Astrocyte (in vitro differentiated cells and primary cell): ENCODE measurements at places on chromosomes 3 and 15. TPM values are rescaled to one million over a fixed set of nuclear protein-coding genes. Genes with fewer than 3 reads are reported as not detected.

Gene TIMP4
- 2.0 and 2.9 TPM in 2 replicates for total RNA-seq

Gene GHSR
- not detected in 2 replicates for total RNA-seq

Gene STAB1
- total RNA-seq, result 0.39 TPM in 1 of 2 replicates, not detected in the other

Gene PLXNB1
- 42.0 and 59.2 TPM in 2 replicates for total RNA-seq

Gene SIDT1
- total RNA-seq, result not detected in 2 replicates

Gene GOLGA8J
- total RNA-seq, result 0.67 TPM in 1 of 2 replicates, not detected in the other

Gene GOLGA8N
- total RNA-seq, result 3.0 and 5.0 TPM in 2 replicates

Gene PDE12
- total RNA-seq, result 15.3 and 16.2 TPM in 2 replicates

Gene GOLGA6A
- total RNA-seq, result 0.30 and 0.31 TPM in 2 replicates

Gene SLC6A11
- total RNA-seq, result 0.34 and 0.36 TPM in 2 replicates

Gene NGRN
- 98.5 and 98.6 TPM in 2 replicates for total RNA-seq

Gene INTS14
- 24.2 and 24.4 TPM in 2 replicates for total RNA-seq

Gene IFT57
- 27.5 and 29.8 TPM in 2 replicates for total RNA-seq

- DNase-seq, result peak; percentile 71
- H3K27me3 ChIP-seq, result no peaks in the 10 kb centered on the region
- peaks cover 11% of the 10 kb centered on the region for H3K4me1 ChIP-seq
Observed at GRCh38 chr3:143973259-143974021, 1.8 kb downstream of the DIPK2A start.

- no peaks in the 10 kb centered on the region for H3K36me3 ChIP-seq
- DNase-seq, result peak; percentile 97
- H3K27ac ChIP-seq, result peak overlapping the region; percentile 54
- no peaks in the 10 kb centered on the region for H3K27me3 ChIP-seq
Observed at GRCh38 chr3:23567917-23568316, 237.8 kb upstream of the UBE2E1 start.

- no peak for DNase-seq
- no peaks in the 10 kb centered on the region for H3K4me1 ChIP-seq
- H3K4me3 ChIP-seq, result no peak overlapping the region
- H3K27ac ChIP-seq, result no peak overlapping the region
- no peaks in the 10 kb centered on the region for H3K27me3 ChIP-seq
Observed at GRCh38 chr15:80749589-80749988, 29.6 kb upstream of the CEMIP start.

DNA sequence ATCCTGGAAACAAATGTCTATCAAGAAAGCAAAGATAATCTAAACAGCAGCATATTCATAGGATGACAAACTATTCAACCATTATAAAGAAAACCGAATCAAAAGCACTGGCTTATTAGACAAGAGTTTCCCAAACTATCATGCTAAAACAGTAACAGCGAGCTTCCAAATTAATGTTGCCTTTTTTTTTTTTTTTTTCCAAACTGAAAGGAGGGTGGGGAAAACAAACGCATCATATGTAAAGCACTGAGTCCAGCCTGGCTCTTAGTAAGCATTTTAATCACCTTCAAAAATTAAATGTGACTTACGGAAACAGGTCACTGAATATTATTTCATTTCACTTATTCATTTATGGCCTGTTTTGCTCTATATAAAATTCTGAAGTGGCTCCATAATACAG lies 2.3 kb downstream of the TJP1 start:
- no peaks in the 10 kb centered on the region for H3K36me3 ChIP-seq
- H3K4me3 ChIP-seq, result peak overlapping the region; percentile 79
- peaks cover 12% of the 10 kb centered on the region for H3K4me1 ChIP-seq

DNA sequence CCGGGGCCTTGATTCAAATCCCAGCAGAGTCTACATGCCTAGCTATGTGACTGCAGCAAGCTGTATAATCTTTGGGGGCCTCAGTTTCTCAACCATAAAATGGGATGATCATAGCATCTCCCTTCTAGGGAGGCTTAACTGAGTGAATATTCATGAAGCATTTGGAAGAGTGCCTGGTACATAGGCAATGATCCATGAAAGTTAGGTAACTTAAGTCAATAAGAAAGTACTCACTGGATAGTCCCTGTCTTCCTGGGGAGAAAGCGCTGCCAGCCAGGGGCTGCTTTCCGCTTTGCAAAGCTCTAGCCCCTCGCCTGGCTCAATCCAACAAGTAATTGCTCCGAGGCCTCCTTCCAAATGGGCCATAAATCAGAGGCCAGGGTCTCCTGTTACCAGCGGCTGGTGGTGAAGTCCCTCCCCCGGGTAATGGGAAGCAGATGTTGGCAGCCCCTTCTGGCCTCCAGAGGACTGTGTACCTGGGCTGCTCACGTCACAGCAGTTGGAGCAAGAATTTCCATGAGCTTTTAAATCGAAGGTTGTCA lies 521.9 kb upstream of the PROK2 start:
- no peak for DNase-seq
- H3K36me3 ChIP-seq, result no peaks in the 10 kb centered on the region
- H3K4me1 ChIP-seq, result peaks cover 12% of the 10 kb centered on the region
- H3K27ac ChIP-seq, result no peak overlapping the region

GRCh38 chr3:32995098-32995497 lies 43.7 kb downstream of the CCR4 start:
- H3K4me3 ChIP-seq, result no peak overlapping the region
- H3K36me3 ChIP-seq, result no peaks in the 10 kb centered on the region
- H3K4me1 ChIP-seq, result no peaks in the 10 kb centered on the region
- no peak for DNase-seq
- no peak overlapping the region for H3K27ac ChIP-seq

- DNase-seq, result no peak
- H3K4me1 ChIP-seq, result peaks cover 3% of the 10 kb centered on the region
- H3K36me3 ChIP-seq, result no peaks in the 10 kb centered on the region
- H3K27me3 ChIP-seq, result no peaks in the 10 kb centered on the region
Observed at GRCh38 chr3:113825090-113825489, 13.5 kb upstream of the GRAMD1C start.

DNA sequence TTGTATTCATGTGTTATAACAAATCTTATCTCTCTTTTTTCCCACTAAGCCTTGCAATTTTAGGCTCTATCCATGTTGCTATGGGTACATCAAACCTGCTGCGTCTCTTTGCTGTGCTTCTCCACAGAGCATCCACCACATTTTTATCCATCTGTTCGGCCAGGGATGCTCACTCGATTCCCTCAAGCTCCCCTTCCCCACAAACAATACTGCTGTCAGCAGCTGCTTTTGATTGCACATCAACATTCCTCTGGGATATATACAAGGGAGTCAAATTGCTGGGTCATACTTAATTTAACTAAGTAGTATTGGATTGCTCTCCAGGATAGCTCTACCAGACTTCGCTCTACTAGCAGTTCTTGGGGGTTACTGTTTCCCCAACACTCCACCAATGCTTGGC lies 36.8 kb downstream of the TMEM108 start:
- H3K27me3 ChIP-seq, result no peaks in the 10 kb centered on the region
- no peak overlapping the region for H3K27ac ChIP-seq
- no peaks in the 10 kb centered on the region for H3K4me1 ChIP-seq
- no peak overlapping the region for H3K4me3 ChIP-seq

DNA sequence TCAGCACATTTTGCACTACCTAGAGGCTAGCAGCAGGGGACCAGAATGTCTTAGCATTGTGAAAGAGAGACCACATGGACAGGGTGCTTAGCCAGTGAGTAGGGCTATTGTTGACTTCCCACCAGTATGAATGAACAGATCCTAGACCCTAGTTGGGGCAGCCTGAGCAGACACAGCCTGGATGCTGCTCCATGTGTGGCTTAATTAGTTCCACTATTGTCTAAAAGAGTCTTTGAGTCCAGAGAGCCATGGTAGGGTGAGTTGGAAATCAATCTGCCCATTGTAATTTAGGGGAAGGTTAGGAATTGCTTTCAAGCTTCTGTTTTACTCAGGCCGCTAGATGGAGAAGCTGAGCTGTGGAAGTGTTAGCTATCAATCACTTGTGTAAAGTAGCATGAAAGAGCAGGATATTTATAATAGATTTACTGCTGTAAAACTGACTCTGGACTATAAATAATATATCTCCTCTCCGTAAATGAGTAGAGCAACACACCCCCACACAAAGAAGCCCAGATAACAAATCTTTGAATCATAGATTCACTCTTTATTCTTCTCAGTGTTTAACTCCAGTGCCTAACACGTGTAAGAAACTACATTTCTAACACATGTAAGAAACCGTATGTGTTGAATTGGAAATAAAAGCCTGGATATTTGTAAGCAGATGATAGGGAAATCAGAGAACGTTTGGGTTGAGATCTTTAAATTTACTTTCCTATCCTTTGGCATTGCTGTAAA lies 4.1 kb upstream of the GCSAM start:
- no peak overlapping the region for H3K4me3 ChIP-seq
- H3K4me1 ChIP-seq, result peaks cover 2% of the 10 kb centered on the region
- H3K27ac ChIP-seq, result no peak overlapping the region
- no peaks in the 10 kb centered on the region for H3K27me3 ChIP-seq

DNA sequence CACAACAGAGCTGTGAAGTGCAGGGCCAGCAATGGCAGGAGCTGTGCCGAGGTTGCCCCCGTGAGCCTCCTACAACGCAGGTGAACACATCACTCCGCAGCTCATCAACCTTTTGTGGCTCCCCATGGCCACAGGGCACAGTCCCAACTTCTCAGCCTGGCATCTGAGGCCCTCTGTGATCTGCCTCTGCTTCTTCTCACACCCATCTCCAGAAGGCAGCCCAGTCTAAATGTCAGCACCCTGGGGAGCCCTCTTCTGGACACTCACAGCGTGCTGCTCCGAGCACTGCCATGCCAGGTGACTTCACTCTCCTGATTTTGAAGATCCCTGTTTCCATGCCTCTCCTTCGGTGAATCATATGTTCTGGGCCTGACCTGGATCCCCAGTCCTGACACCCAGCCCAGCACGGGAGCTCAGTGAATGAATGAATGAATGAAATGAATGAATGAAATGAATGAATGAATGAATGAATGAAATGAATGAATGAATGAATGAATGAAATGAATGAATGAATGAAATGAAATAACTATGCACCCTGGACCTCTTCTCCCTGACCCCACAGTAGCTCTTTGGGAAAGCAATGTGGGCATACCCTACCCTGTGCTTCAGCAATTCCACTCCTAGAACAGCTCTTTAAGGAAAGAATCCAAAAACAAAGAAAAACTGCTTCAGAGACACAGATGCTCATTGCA lies 17.9 kb upstream of the SKIC8 start:
- no peaks in the 10 kb centered on the region for H3K36me3 ChIP-seq
- no peak for DNase-seq
- H3K27me3 ChIP-seq, result no peaks in the 10 kb centered on the region
- no peak overlapping the region for H3K4me3 ChIP-seq

- no peak for DNase-seq
- no peak overlapping the region for H3K4me3 ChIP-seq
- H3K27me3 ChIP-seq, result no peaks in the 10 kb centered on the region
- H3K4me1 ChIP-seq, result peaks cover 21% of the 10 kb centered on the region
- peak overlapping the region; percentile 78 for H3K27ac ChIP-seq
Observed at GRCh38 chr15:31338318-31338878, 11.8 kb downstream of the KLF13 start.

DNA sequence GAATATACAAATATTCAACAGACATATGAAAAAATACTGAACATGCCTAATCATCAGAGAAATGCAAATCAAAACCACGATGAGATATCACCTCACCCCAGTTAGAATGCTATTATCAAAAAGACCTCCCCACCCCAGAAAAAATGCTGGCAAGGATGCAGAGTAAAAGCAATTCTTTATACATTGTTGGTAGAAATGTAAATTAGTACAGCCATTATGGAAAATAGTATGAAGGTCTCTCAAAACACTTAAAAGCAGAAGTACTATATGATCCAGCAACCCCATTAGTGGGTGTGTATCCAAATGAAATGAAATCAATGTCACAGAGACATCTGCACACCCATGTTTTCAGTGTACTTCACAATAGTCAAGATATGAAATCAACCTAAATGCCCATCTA lies 308.7 kb downstream of the CHST2 start:
- H3K4me3 ChIP-seq, result no peak overlapping the region
- no peaks in the 10 kb centered on the region for H3K4me1 ChIP-seq
- no peak for DNase-seq
- H3K27ac ChIP-seq, result no peak overlapping the region
- no peaks in the 10 kb centered on the region for H3K36me3 ChIP-seq

GRCh38 chr3:40969341-40969740 lies 230.0 kb upstream of the CTNNB1 start:
- H3K27me3 ChIP-seq, result no peaks in the 10 kb centered on the region
- H3K27ac ChIP-seq, result no peak overlapping the region
- H3K36me3 ChIP-seq, result no peaks in the 10 kb centered on the region
- peaks cover 21% of the 10 kb centered on the region for H3K4me1 ChIP-seq
- no peak overlapping the region for H3K4me3 ChIP-seq

- DNase-seq, result no peak
- H3K27ac ChIP-seq, result no peak overlapping the region
- peaks cover 27% of the 10 kb centered on the region for H3K4me1 ChIP-seq
- H3K4me3 ChIP-seq, result no peak overlapping the region
Observed at GRCh38 chr3:57061556-57061955, 1.1 kb downstream of the SPATA12 start.

- no peak overlapping the region for H3K27ac ChIP-seq
- H3K4me1 ChIP-seq, result peaks cover 21% of the 10 kb centered on the region
- H3K36me3 ChIP-seq, result no peaks in the 10 kb centered on the region
- no peak for DNase-seq
- H3K4me3 ChIP-seq, result no peak overlapping the region
Observed at GRCh38 chr3:72318504-72319193, 529.6 kb downstream of the SHQ1 start.
